HFFc6 (cell line): ENCODE measurements at places on chromosomes 2 and 18. TPM values are rescaled to one million over a fixed set of nuclear protein-coding genes. Genes with fewer than 3 reads are reported as not detected.

Gene GCKR
- total RNA-seq = not detected in 3 replicates

Gene DSG2
- not detected in 2 replicates for total RNA-seq

Gene KIAA2012
- total RNA-seq = 0.09 to 0.39 TPM (median 0.17 TPM) in 3 replicates

Gene RGPD8
- 4.1 to 5.8 TPM (median 4.8 TPM) in 3 replicates for total RNA-seq

Gene ECEL1
- total RNA-seq = not detected in 2 replicates

Gene UGGT1
- 61.5 to 72.9 TPM (median 64.6 TPM) in 3 replicates for total RNA-seq

- DNase-seq = no peak
Measured at GRCh38 chr2:31889044-31889443, 121.8 kb downstream of the MEMO1 start.

- no peak for DNase-seq
Measured at GRCh38 chr2:43408407-43409160, 182.2 kb upstream of the ZFP36L2 start.

- DNase-seq = no peak
Measured at GRCh38 chr2:6845312-6845711, 20.4 kb downstream of the CMPK2 start.

GRCh38 chr2:236935083-236935482, 150.6 kb upstream of the COPS8 start:
- no peak for DNase-seq

- DNase-seq = no peak
Measured at GRCh38 chr2:113720167-113720566, 36.3 kb downstream of the SLC35F5 start.

GRCh38 chr2:9285385-9285920, 78.8 kb downstream of the ASAP2 start:
- DNase-seq = no peak

DNA sequence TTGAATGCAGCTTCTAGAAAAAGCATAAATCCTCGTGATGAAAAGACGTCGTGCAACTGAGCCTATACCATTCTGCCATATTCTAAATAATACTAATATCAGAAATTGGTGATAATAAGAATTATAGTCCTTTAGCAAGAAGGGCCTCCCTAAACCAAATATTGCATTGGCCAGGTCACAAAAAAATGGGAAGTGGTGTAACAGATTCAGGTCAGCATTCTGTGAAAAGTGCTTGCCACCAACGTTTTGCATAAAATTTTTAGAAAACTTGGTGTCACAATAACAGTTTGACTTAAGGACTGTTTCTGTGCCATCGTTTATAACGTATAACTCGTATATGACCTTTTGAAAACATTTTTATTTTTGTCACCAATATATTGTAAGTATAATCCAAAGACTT, 603.6 kb downstream of the CPS1 start:
- no peak for DNase-seq

DNA sequence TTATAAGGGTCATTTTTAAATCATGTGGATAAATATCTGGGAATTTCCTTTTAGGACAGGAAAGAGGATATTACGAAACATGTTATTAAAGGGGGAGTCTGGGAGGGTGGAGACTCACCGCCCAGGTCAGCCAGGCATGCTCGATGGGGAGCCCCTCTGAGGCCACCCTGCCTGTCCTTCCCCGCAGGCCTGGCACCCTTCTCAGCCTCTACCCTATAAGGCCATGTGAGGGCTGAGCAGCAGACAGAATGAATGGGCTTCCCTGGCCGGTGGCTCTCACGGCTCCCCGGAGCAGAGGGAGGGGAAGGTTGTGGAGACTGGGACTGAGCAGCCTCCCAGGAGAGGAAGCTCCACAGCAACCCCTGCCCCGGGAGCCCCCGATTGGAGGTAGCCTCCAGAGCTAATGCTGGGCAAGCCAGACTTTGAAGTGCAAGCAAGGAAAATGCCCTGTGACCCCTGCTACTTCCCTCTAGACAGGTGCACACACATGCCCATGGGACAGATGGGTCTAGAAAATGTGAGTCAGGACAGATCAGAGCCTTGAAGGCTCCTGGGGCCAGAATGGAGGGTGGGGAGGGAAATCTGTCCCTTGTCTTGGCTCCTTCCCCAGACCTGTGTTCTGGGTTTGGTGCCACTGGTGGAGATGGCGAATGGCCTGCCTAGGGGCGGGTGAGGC, 13.2 kb upstream of the ARMC9 start:
- DNase-seq = no peak

- no peak for DNase-seq
Measured at GRCh38 chr18:23569299-23570063, 16.8 kb downstream of the NPC1 start.

DNA sequence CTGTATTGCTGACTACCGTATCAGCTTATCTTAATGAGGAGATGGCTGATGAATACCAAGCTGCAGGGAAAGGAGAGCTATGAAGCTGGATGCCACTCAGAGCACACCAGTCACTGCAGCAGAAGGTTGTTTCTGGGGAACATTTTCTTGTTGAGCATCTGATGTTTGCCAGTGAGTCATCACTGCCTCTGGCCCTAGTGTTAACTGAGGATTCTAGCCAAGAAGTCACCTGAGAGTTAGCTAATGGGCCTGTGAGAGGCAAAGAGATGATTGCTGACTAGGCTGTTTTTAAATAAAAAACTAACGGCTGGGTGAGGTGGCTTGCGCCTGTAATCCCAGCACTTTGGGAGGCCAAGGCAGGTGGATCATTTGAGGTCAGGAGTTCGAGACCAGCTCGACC, 37.9 kb downstream of the CCDC150 start:
- DNase-seq = peak; percentile 58

DNA sequence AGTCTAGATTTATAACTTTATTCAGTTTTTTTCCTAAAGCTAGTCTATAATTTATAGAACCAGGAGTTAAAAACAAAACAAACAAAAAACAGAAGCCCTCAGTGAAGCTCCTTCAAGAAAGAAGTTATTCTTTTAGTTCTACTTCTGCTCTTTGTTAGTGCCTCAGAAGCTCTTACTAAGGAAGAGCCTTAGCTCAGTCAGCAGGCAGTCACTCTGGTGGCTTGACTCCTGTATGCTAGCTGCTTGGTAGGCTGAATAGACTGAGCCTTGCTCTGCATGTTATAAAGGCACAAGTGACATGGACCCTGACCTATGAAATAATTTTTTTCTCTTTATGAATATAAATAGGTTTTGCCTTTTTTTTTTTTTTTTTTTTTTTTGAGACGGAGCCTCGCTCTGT, 24.8 kb downstream of the NCOA1 start:
- no peak for DNase-seq

DNA sequence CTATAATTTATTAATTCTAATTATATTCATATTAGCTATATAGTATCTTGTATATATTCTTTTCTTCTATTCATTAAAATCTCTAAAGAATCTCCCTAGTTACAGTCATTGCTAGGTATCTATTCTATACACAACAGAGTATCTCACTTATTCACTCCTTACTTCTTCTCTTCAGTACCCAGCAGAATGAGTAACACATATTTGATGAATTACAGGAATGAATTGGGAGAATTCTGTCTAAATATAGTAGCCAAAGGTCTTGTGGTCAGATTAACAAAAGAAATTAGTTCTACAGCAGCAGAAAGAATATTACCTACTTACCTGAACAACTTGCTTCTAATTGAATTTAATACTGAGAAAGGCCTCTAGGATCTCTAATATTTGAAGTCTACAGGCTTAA, 758.0 kb upstream of the ZEB2 start:
- DNase-seq = peak; percentile 40

DNA sequence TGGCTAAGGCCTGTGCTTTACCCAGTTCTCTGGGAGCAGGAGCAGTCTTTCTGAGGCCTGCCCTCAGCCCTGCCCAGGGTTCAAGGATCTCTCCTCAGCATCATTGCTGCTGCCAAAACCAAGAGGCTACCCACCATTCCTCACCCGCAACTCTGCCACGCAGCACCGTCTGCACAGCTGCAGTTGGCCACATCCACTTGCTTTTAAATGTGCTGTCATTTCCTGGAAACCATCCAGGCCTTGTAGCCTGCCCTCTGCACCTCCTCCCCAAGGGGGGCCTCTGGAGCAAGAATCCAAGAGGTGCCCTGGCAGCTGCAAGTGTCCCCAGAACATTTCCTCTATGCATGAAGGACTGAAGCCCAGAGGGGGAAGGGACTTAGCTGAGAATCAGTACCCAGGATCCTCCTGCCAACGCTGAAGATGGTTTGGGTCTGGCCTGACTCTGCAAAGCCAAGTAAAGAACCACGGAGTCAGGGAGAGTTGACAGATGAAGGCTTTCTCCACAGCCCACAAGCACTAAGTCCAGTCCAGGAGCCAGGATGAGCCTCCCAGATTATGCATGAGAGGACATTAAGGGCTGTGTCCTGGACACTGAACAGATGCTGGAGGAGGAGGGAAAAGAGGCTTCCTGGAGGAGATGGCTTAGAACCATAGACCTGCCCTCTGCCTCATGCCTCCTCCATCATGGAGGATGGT, 14.9 kb downstream of the EMX1 start:
- no peak for DNase-seq

DNA sequence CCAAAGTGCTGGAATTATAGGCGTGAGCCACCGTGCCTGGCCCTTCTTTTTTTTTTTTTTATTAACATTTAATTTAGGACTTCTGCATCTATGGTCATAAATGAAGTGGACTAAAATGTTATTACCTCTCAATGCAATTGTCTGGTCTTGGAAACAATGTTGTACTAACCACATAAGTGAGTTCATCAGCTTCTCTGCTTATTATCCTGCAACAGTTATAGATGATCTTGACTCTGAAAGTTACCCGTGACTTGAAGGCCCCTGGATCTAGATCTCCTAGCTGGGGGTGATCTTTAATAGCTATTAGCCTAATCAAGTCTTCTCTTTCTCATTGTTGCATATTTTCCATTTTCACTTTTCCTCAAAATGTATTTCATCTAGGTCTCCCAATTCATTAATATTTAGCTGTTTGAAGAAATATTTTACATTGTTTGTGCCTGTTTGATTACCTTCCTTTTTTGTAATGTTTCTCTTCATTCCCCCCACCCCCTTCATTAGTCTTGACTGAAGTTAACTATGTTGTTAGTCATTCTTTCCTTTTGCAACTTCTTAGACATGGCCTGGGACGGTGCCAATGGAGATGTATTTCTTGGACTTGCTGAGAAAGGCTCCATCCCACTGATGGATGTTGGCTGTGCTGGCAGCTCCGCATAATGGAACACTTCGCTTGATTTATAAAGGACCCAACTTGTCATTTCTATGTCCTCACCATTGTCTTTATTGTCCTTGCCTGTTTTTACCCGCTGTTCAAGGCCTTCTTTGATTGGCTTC, 141.6 kb upstream of the RIOK3 start:
- DNase-seq = peak; percentile 74

- DNase-seq = no peak
Measured at GRCh38 chr2:41718705-41719104, 329.1 kb upstream of the PKDCC start.

DNA sequence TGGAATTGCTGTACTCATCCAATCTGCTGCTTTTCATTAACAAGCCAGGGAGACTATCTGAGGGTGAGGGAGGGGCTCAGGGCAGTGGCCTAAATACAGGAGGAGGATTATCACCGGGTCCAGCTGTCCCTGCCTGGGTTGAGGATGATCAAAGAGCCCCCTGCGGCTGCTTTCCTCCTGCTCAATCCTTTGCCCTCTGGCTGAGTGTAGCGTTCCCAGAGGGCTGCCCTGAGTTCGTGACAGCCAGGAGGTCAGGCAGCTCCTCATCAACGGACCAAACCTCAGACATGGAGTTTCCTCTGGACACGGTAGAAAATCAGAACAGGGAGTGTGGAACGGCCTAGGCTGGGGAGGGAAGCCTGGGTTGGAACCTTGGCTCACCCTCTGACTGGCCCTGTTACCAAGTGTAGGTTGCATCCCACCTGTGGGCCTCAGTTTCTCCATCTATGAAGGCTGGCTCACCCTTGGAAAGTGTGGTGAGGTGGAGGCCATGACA, 23.5 kb downstream of the CIB4 start:
- no peak for DNase-seq

- DNase-seq = no peak
Measured at GRCh38 chr2:165105926-165106325, 97.9 kb downstream of the SCN3A start.
